GF-D8 (cell line): ENCODE measurements at places on chromosomes 5 and 9.

GRCh38 chr5:142726188-142726731, 40.4 kb upstream of the FGF1 start:
- no peak for DNase-seq

DNA sequence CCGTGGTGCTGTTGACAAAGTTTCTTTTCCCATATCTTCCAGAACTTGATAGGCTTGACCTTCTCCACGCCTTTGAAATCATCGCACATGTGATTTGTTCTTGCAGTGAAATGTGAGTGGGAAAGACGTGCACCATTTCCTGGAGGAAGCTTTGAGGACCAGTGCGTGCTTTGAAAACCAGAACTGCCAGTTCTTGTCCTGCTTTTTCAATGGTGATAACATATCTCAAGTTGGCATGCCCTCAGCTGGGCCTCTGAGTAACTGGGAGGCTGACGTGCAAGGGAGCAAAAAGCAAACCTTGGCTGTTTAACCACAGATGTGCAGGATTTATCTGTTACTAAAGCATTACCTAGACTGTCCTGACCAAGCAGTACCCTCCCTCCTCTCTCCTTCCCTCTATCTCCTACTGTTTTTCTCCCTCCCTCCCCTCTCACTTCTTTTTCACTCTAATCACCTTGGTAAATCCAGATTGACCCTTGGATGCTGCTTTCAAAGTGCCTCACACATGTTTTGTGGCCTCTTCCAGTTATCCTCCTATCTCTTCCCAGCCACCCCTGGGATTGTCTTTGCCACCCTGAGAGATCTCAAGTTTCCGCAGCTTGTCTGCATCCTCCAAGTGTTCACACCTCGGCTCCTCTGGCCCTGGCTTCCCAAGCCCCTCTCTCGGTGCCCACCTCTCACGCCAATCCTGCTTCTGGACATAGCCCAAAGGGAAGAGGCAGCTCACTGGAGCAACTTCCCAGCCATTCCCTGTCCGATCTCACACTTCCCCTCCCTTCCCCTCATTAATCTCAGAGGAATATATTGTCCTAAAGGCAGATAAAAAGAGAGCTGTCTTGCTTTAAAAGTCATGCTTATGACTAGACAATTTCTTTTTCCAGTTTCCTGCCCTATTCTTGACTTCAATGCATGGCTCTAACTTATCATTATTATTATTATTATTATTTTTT, 198.3 kb downstream of the ERCC6L2 start:
- no peak for DNase-seq

DNA sequence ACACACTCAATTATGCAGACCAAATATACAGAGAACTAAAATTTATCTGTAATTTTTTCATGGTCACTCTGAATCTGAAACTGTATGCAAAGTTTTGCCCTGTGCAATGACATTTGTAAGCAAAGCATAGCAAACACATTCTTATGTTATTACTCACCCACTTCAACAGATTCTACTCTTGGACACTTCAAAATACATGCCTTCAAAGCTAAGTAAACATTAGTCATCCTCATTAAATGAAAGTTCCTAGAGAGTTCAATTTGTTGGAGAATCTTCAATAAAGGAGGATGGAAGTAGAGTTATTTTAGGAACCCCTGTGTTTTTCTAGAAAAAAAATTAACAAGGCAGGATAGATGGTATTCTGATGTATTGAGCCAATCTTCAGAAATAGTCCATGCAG, 639.7 kb upstream of the C9orf72 start:
- no peak for DNase-seq

GRCh38 chr9:104941597-104941996, 13.6 kb upstream of the ABCA1 start:
- DNase-seq, result no peak

DNA sequence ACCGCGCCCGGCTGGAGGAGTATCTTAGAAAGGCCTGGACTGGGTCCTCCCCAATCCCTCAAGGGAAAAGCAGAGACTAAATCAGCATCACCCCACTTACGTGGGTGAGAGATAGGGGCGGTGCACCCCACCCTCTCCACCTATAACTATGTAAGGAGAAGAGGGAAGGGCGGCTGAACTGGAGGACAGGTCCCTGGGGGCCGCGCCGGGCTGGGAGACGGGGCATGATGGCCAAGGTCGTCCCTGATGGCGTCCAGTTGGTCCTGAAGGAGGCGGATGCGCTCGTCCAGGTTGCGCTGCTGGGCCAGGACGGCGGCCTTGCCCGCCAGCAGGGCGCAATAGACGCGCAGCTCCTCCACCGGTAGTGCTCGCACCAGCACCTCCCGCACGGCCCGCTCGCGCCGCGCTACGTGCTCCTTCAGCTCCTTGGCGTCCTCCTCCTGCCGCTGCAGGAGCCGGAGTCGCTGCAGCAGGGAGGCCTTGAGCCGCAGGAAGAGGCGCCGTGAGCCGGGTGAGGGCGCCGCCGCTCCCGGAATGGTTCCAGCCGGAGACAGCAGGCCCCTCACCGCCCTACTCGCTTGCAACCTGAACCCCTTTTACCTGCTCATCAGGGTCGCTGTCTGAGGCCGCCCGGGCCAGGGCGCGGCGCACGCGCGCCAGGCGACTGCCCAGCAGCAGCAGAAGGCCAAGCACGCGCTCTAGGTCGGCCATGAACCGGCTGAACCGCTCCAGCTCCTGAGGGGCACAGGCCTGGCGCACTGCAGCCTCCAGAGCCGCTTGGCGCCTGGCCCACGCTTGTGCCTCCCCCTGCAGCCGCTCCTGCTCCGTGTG, 7.6 kb downstream of the SHROOM1 start:
- no peak for DNase-seq

DNA sequence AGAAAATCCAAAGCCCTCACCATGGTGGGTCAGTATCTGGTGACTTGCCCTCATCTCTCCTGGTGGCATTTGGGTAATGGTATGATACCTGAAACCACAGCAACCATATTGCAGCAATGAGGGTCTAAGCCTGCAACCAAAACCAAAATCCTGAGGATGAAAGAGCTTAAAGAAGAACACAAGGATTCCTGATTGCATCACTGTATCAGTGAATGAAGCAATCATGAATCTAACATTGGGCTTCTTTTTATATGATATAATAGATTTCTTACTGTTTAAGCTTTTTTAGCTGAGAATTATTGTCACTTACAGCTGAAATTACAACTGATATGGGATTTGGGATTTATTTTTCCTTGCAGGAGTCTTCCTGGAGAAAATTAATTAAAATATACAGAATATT, 269.9 kb downstream of the MEF2C start:
- DNase-seq, result no peak

GRCh38 chr9:130122456-130122855, 49.7 kb upstream of the NCS1 start:
- DNase-seq, result no peak

DNA sequence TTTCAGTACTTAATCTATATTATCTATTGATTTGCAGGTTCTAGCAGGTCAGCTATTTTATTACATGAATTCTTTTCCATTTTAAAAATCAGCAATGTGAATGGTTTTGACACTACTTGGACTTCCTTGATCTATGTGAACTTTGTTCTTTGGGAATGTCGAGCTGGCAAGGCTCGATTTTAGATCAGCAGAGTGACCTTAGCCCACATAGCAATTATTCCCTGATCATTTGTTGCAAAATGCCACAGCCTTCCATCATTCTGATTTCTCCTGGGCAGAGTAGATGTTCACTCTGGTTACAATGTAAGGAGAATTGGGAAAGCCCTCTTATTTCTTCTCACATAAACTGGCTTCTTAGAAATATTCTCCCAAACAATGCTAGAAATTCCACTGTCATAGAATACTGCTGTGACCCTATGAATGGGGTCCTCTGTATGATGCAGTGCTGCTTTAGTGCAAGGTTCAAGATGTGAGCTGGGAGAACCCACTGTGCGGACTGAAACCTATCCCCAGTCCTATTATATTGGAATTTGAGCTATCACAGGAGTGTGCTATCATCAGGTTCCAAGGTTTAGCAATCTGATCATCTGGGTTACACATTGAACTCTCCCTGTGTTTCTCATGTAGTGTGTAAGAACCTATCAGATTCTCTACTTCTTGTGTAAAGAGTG, 15.7 kb upstream of the GDA start:
- no peak for DNase-seq

DNA sequence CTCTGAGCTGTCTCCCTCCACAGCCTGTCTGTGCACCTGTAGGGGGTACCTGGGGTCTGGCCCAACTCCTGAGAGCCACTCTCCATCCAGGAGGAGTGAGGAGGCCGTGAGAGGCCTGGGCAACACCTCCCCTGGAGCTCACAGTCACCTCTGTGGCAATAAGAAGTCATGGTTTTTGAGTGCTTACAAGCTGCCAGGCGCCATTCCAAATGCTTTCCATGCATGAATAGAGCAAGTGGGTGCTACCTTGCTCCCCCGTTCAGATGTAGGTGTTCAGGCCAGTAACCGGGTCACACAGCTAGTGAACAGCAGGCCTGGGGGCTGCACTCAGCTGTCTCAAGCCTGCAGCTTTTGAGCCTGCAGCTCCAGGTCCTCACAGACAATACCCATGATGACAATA, 30.6 kb downstream of the CORO2A start:
- no peak for DNase-seq

DNA sequence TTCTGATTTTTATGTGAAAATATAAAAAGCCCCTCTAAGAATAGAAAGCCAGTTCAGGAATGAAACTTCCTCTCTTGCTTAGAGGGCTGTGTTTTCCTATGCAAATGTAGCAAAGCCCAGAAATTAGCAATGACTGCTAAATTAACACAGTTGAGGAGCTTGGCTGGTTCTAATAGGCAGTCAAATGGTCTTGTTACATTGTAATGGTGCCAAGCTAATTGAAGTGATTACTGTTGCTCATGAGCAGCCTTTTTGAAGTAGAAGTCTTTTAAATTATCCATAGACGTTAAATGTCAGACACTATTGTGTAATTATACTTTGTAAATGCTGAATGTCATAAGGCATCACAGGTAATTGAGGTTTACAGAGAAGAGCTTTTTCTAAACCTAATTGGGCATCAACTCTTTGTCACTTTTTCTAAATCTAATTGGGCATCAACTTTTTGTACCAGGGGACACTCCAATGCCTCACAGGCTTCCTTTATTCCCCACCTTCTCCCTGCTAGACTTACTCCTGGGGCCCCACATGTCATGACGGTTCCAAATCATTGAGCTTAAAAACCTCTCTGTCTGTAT, 229.1 kb downstream of the PSAT1 start:
- no peak for DNase-seq

- no peak for DNase-seq
Observed at GRCh38 chr9:34465468-34465867, 6.9 kb downstream of the DNAI1 start.

DNA sequence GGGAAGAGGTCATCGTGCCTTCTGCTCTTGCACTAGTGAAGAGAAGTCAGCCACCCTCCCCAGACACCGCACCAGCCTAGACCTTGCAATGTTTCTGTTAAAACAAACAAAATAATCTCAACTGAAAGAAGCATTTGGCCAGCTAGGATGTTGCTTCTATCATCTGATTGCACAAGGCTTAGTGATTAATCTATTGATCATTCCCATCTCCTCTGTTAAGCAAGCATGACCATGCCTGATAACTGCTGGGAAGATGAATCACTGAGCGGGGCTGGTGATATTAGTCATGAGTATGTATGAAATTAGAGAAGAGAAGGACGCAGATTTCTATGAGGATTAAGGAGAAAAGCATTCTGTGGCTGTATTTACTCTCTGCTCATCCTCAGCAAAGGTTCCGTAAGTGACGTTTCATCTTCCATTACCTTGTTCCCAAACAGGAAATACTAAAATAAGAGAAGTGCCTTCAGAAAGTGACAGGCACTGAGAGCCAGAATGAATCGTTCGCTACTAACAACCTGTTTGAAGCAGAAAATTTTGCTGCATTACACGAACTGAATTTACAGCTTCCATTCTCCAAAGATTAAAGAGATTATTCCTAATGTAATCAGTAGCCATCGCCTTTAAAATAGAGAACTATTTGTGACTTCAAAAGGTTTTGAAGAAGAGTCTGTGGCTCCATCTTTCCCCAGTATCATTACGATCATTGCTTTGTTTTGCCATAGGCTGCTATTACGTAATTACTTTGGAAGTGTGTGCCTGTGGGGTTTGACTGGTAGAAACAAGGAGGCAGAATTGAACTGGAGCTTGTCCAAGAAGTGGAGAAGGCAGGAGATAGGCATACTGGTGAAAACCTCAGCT, 219.1 kb downstream of the MED10 start:
- DNase-seq, result no peak

GRCh38 chr9:116162241-116162781, 8.7 kb downstream of the PAPPA start:
- DNase-seq, result no peak

- DNase-seq, result no peak
Observed at GRCh38 chr9:87800456-87800855, 74.5 kb downstream of the CTSL start.

DNA sequence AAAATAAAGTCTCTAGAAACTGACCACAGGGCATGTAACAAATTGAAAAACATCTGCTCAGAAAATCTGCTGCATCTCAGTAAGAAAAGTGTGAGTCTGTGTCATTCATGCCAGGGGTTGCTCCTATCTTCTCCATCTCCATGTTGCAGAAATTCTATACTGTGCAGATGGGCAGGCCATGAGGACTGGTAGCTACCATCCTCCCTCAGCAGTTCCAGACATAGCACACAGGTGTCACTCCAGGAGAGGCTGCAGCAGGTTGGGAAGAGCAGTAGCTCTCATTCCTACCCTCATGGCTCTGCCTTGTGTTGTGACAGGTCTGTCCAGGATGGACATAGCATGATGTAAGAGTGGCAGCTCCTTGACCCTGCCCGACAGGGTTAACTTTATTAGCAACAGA, 173.4 kb downstream of the NDUFS4 start:
- DNase-seq, result no peak

DNA sequence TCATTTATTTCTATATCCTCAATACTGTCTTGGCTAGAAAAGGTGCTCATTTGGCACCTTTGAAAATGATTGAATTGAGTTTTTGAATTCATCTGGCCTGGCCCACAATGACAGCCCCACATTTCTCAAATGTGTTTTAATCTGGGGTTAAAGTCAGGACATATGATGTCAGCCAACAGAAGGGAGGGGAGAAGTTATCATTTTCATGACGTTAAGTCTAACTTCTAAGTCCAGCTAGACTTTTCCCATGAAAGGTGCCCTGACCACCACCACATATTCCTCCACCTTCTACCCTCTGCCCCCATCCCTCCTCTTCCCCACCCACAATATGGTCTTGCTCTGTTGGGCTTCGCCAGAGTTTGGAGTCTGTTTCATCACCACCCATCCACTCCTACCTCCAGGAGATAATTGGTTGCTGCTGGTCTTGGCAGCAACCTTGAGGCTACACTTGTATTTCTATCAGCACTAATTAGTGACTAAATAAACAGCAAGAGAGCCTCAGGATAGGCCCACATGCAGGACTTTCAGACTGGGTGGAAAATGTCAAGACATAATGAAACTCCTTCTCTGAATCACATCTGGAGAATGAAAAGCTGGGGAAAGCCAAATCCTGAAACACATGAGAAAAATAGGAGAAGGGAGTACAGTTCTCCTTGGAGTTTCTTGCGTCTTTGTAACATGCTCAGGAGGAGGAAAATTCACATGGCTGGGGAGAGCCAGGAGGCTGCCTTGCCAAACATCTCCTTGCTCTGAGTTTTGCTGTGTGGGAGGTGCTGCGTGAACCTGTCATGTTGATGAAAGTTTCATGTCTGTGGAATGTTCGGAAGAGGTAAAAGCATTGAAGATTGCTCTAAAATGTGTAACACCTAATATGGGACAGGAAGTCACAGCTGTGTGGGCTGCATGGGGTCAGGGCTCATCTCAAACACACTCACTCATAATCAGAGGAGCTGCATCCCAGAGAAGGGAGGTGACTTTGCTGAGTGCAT, 544.7 kb upstream of the KLF4 start:
- DNase-seq, result no peak

GRCh38 chr5:8848366-8848765, 697.5 kb downstream of the SEMA5A start:
- no peak for DNase-seq

- DNase-seq, result no peak
Observed at GRCh38 chr5:16841416-16841815, 94.7 kb downstream of the MYO10 start.
